ENCODE measurements at places on chromosomes 7 and 10.

DNA sequence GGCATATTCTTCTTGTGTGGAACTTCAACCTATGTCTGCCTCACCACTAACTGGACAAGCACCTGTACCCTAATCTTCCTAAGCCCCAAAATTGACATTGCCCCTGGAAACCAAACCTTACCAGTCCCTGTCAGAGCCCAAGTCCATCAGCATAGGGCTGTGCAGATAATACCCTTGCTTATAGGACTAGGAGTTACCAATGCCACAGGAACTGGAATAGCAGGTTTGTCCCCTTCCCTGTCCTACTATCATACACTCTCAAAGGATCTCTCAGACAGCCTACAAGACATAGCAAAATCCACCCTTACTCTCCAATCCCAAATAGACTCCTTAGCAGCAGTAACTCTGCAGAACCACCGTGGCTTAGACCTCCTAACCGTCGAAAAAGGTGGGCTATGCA, 19.8 kb downstream of the ZNF107 start:
- no peak for DNase-seq

DNA sequence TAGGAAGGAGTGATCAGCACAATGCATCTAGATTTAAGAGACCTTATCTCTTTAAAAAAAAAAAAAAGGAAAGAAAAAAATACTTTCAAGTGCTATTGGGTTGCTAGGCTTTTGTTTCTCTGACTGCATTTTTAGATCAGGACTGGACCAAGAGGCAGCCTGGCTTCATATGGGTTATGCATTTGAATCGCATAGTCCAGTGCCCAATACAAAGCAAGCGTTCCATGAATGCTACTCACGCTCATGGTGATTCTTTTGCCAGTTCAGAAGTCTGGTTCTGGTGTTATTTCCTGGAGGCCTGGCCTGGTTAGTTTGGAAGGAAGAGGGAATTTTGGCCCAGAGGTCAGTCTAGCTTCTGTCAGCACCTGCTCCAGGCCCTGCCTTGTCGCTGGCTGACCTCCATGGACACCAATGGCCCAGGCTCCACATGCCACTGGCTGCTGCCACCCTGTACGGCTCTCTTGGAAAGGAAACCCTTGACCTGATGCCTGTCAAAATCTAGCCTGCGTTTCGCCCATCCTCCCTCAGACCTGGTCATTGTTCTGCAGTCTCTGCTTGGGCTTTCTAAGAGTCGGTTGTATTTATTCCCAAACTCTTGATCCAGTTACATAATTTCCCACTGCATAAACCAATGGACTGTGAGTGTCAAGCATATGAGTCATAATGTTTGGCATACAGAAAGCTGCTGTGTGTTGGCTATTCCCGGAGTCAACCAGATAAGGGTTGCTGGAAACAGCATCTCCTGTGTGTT, 74.3 kb upstream of the MKX start:
- no peak for DNase-seq

- no peak for DNase-seq
These were observed 209.0 kb downstream of the JCAD start for GRCh38 chr10:29850371-29850770.

DNA sequence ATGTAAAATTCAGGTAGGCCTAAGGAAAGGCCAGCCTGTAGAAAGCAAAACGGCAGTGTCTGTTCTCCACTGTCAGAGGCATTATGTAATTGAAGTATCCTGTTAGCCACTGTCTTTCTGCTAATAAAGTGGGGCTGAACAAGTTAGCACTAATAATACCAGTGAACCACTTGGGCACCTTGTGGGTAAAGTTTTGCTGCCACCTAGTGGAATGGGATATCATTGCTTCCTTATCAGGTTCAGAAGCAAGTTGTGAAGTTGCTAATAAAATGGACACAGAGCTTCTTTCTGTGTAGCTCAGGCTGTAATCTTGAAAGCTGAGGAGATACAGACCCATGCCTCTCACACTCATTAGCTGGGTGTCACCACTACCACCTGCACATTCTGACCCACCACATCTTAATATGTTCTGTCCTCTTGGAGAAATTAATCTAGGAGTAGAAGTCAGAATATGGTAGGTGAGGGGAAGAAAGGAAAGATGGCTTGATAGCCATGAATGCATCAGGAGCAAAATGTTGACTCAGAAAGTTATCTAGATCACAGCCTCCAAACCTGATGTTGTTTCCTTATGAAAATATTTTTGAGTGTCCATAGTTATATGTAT, 175.1 kb downstream of the SEPTIN7 start:
- DNase-seq: peak; percentile 25

DNA sequence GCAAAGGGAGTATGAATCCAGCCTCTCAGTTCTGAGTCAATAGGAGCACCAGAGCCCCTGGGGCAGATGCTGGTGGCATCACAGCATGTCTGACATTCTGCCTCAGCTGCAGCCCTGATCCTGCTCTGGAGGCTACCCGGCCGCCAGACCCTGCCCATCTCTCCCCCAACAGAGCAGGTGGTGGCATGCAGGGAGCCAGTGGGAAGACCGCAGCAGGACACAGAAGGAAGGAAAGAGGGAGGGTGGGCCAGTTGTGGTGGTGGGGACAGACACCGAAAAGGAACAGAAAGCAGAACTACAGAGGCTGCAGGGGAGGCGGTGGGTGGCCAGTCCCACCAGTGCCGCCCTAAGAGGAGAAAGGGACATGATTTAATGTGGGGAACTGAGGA, 35.3 kb downstream of the BLNK start:
- DNase-seq: no peak

- DNase-seq: no peak
These were observed 103.0 kb downstream of the TCF7L2 start for GRCh38 chr10:113053091-113053490.
